ENCODE measurements at places on chromosomes 6 and 20.

DNA sequence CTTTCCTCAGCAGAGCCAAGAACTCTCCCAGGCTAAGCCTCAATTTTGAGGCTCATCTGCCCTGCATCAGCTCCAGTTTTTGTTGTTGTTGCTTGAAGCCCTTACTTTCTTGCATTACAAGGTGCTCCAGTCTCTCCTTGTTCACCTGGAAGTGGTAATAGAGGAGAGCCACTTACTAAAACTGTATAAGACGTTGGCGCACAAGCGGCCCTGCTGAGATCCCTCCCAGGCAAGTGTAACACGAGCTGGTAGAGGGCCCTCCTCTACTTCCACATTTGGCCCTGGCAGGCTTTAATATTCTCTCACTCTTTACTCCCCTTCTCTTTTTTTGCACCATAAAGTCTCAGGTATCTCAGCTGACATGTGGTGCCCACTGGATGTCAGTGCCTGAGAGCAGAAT is 19.5 kb downstream of the GCM2 start:
- DNase-seq = no peak

DNA sequence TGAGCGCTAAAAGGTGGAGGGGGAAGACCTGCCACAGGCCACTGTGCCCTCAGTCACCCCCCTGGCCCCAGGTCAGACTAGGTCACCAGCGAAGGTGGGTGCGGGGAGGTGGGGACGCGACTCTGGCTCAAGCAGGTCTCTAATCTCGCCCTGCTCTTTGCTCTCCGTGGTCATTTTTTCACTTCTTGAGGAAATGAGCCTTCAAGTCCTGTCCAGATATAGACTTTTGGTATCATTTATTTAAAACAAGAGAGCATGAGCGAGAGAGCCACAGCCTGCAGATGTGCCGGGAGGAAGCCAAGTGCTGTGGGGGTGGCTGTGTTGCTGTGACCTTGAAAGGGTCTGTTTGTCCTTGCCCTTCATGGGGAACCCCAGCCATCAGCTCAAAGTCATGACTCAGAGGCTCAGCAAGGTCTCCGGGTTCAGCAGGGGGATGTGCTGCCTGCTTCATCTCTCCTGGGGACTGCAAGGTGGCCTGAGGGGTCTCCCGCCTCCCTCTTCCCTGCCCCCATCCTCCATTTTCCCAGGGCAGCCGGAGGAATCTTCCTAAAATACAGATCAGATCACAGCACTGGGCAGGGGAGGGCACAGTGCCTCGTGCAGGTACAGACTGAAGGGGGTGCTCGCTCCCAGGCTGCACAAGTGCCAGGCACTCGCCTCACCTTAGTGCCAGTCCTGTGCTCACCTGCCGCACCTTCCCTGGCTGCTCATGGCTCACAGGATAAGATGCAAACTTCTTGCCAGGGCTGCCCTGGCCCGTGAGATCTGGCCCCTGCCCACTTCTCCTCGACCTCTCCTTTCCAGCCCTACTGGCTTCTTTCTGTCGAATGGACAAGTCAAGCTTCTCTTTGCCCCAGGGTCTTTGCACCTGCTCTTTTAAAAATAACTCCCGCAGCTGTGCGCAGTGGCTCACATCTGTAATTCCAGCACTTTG is 26.5 kb downstream of the SULF2 start:
- no peak for DNase-seq

DNA sequence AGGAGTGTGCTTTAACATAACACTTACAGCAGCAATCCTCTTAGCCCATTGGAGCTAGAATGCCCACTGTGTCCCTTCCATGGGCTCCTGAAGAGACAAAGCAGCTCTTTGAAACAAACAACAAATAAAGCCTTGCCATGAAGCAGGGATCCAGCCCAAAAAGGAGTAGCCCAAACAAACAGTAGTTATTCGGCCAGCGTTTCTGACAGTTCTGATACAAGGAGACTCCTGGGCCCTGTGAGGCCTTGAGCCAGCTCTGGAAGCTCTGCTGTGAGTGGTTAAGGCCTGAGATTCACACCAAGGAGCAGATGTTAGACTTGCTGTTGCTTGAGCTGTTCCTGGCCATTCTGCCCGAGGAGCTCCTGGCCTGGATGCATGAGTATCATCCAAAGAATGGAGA is 16.9 kb upstream of the ZSCAN16 start:
- DNase-seq = no peak

DNA sequence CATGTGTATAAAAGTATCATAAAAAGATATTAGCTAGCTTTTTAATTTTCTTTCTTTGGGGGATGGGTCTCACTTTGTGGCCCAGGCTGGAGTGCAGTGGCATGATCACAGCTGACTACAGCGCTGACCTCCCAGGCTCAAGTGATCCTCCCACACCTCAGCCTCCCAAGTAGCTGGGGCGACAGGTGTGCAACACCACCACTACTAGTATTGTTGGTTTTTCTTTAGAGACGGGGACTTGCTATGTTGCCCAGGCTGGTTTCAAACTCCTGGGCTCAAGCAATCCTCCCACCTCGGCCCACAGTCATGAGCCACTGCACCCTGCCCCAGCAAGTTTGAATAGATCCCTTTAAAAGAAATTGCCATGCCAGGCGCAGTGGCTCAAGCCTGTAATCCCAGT is 6.5 kb downstream of the TCFL5 start:
- DNase-seq = no peak

GRCh38 chr6:112841553-112842329 is 494.6 kb downstream of the RFPL4B start:
- DNase-seq = no peak

GRCh38 chr6:121555201-121555600 is 119.8 kb downstream of the GJA1 start:
- DNase-seq = no peak

DNA sequence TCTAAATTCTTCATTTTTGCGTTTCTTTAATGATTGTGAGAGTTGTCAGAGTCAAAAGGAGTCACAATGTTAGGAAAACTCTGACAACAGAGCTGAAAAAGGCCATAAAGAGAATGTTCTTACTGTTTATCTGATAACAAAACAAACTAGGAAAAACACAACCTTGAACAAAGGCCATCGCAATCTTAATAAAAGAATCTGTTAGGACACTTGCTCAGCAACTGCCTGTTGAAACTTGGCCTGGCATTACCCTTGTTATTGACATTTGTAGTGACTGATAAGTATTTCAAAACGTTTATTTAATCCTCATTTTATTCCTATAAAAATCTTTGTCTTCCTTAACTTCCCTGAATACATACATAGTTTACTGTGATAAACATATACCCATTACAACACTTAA is 15.7 kb downstream of the GSTA1 start:
- no peak for DNase-seq

DNA sequence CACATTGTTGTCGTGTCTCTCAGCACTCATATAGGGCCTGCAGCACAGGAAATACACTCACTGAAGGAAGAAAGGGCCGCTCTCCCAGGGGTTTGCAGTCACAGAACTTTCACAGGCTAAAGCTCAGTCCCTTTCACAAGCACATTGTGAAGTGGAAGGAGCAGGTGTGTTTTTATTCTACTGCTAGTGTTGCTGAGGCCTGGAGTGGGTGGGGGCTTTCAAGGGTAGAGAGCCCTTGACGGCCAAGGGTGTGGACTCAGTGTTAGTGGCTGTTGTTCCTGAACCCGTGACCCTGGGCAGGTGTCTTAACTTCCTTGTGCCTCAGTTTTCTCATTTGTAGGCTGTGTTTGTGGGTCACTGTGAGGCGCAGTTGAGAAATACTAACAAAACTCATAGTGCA is 66.2 kb upstream of the SLC22A1 start:
- DNase-seq = no peak

DNA sequence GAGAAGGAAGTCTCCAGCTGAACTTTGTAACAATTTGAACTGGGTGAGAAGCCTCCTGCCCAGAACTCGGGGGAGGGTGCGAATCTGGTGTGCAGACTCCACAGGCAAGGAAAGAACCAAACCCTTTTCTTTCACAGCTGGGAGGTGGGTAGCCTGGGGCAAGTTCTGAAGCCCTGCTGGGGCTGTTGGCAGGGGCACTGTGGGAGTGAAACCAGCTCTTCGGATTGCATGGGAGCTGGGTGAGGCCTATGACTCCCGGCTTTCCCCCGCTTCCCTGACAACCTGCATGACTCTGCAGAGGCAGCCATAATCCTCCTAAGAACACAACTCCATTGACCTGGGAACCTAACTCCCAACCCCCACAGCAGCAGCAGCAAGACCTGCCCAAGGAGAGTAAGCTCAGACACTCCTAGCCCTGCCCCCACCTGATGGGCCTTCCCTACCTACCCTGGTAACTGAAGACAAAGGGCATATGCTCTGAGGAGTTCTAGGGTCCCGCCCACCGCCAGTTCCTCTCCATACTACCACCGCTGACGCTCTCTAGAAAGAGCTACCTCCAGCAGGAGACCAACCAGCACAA is 37.5 kb downstream of the SOD2 start:
- DNase-seq = no peak

DNA sequence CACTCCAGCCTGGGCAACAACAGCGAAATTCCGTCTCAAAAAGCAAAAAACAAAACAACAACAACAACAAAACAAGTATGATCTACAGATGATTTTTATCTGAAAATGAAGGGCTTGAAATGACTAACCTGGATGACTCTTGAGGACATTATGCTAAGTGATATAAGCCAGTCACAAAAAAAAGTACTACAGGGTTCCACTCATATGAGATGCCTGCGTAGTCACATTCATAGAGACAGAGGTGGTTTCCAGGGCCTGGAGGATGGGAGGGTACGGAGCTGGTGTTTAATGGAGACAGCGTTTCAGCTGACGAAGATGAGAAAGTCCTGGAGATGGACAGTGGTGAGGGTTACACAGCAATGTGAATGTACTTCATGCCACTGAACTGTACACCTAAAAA is 8.3 kb upstream of the INSM1 start:
- DNase-seq = no peak

- no peak for DNase-seq
Observed at GRCh38 chr6:147077251-147077650, 127.0 kb upstream of the STXBP5 start.

GRCh38 chr6:126526996-126527606 is 187.2 kb downstream of the CENPW start:
- DNase-seq = no peak

- DNase-seq = peak; percentile 53
Observed at GRCh38 chr20:19758501-19759331, 658 bp downstream of the RIN2 start.

DNA sequence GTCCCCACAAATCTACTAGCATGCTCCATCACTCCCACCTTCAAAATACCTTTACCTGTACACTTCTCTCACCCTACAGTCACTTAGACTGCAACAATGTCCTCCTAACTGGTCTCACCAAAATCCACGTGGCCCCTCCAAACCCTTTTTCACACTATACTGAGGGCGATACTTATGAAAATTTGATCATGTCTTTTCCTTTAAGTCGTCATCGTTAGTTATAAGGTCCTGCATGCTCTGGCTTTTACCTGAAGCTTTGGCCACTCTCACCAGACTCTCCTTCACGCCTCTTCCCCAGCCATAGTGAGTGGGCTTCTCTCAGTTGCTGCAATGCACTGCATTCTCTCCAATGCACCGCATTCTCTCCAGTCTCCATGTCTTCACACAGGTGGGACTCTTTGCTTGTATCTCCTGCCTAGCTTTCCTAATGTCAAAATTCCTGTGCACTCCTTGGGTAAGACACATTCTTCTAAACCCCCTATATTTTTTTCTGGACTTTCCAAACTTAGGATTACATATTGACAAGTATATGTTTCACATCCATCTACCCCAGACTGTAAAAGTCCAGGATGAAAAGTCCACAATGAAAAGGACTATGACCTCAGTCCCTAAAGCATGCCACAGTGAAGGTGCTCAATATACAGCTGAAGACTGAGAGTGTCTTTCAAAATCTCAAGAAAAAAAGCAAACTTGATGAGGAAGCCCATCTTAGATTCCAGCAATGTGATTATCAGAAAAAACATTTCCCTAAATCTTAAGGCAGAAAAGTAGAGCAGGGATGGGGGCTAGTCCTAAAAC is 24.7 kb downstream of the PTPRK start:
- DNase-seq = no peak

DNA sequence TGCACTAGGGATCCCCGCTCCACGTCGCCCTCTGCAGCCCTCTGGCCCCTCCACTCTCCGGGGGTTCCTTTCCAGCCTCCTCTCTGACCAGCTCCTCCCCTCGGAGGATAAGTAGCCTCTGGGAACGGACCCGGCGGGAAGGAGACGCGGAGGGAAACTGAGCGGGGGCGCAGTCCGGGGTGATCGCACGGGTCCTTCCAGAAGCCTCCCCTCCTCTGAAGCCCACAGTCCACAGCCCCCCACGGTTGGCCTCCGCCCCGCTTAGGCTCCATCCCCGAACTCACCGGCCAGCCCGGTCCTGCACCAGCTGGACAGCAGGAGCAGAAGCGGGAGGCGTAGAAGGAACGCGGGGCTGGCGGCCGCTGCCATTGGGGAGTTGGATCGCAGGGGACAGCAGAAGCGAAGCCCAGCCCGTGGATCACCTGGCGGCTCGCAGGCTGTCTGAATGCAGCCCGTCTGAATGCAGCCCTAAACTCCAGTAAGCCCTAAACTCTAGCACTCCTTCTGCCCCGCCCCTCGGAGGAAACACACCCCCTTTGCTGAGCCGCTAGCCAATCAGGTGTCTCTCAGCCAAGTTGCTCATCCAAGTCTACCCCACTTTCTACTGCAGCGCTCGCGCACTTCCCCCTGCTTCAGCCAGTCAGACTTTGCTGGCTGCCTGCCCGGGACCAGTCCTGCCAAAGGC is at the start of gene RAET1G:
RAET1G (minus strand) TSS at position 480 of the 685 bp plus-strand sequence; CDS start at position 369, 111 bp downstream.
- DNase-seq = peak; percentile 13

DNA sequence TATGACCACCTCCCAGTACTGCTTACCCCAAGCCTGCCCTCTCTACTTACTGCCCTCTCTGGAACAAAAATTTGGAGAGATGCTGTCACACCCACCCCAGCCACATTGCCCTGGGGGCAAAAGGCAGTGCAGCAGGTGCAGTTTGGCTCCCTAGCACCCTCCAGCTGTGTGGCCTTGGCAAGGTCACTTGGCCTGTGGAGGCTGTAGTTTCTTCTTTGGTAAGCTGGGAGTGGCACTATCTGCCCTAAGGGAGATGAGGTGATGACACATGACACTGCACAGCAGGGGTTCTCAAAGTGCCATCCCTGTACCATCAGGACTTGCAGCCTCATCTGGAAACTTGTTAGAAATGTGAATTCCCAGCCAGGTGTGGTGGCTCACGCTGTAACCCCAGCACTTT is 44.8 kb downstream of the TAF8 start:
- DNase-seq = no peak

- DNase-seq = no peak
Observed at GRCh38 chr6:18350271-18350670, 36.9 kb upstream of the RNF144B start.

DNA sequence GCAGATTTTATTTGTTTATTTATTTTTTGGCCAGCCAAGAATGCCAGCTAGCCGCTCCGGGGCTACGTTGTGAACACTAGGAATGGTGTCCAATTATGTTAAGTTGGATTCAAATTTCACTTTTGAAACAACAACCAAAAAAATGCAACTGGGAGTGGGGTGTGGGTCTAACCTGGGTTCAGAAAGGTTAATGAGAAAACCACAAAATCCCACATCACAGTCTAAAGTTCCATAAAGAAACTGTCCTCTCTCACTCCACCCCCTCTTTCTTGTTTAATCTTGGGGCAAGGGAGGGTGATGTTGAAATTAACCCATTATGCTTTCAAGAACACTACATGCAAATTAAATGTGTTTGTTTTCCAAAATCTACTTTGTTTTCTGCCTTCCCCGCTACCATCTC is 77.2 kb downstream of the LINC00237 start:
- DNase-seq = no peak

All from NCI-H1436 (cell line).